ENCODE measurements at places on chromosomes 7 and 10.

GRCh38 chr10:132859084-132859855 is 73.3 kb upstream of the NKX6-2 start:
- no peak for DNase-seq
- no peak overlapping the region for H3K4me3 ChIP-seq
- no peaks in the 10 kb centered on the region for H3K27me3 ChIP-seq
- H3K36me3 ChIP-seq: no peaks in the 10 kb centered on the region
- H3K4me1 ChIP-seq: no peaks in the 10 kb centered on the region

GRCh38 chr10:14408139-14408538 is 77.4 kb upstream of the FRMD4A start:
- DNase-seq: no peak
- H3K27me3 ChIP-seq: no peaks in the 10 kb centered on the region
- no peak overlapping the region for H3K4me3 ChIP-seq
- no peak overlapping the region for H3K27ac ChIP-seq
- no peaks in the 10 kb centered on the region for H3K36me3 ChIP-seq
- no peaks in the 10 kb centered on the region for H3K4me1 ChIP-seq

GRCh38 chr10:99534939-99535763 is 2.4 kb downstream of the NKX2-3 start:
- no peak overlapping the region for H3K4me3 ChIP-seq
- peak; percentile 59 for DNase-seq
- H3K36me3 ChIP-seq: no peaks in the 10 kb centered on the region
- H3K27me3 ChIP-seq: peaks cover 78% of the 10 kb centered on the region

DNA sequence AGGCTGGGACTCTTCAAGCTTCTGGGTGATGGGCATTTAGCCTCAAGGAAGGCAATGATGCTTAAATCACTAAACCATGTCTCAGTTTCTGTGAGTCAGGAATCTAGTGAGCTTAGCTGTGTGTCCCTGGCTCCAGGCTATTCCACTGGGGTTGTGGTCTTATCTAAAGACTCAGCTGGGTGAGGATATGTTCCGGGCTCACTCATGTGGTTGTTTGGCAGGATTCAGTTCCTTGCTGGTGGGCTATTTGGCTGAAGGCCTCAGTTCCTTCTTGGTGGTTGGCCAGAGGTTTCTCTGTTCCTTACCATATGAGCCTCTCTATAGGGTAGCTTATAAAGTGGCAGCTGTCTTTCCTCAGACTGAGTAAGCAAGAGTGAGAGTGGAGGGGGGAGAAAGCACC is 12.0 kb downstream of the EVX1 start:
- H3K36me3 ChIP-seq: no peaks in the 10 kb centered on the region
- H3K4me3 ChIP-seq: no peak overlapping the region
- H3K27ac ChIP-seq: no peak overlapping the region
- no peak for DNase-seq
- H3K4me1 ChIP-seq: no peaks in the 10 kb centered on the region
- H3K27me3 ChIP-seq: peaks cover 52% of the 10 kb centered on the region

- no peaks in the 10 kb centered on the region for H3K36me3 ChIP-seq
- H3K27me3 ChIP-seq: no peaks in the 10 kb centered on the region
- no peak for DNase-seq
- H3K4me1 ChIP-seq: peaks cover 4% of the 10 kb centered on the region
- H3K4me3 ChIP-seq: no peak overlapping the region
Observed at GRCh38 chr7:92799446-92800211, 36.7 kb downstream of the CDK6 start.

GRCh38 chr10:58291538-58292174 is 22.7 kb downstream of the CISD1 start:
- DNase-seq: peak; percentile 39
- H3K4me1 ChIP-seq: peaks cover 3% of the 10 kb centered on the region
- H3K4me3 ChIP-seq: no peak overlapping the region
- H3K27ac ChIP-seq: no peak overlapping the region
- no peaks in the 10 kb centered on the region for H3K27me3 ChIP-seq

- H3K4me3 ChIP-seq: no peak overlapping the region
- no peak for DNase-seq
- no peak overlapping the region for H3K27ac ChIP-seq
- no peaks in the 10 kb centered on the region for H3K36me3 ChIP-seq
- H3K4me1 ChIP-seq: peaks cover 2% of the 10 kb centered on the region
- H3K27me3 ChIP-seq: no peaks in the 10 kb centered on the region
Observed at GRCh38 chr10:102635377-102635776, 8.9 kb upstream of the TRIM8 start.

GRCh38 chr10:58435297-58435985 is 50.2 kb downstream of the TFAM start:
- DNase-seq: peak; percentile 59
- peaks cover 5% of the 10 kb centered on the region for H3K4me1 ChIP-seq
- H3K4me3 ChIP-seq: no peak overlapping the region
- H3K36me3 ChIP-seq: no peaks in the 10 kb centered on the region

DNA sequence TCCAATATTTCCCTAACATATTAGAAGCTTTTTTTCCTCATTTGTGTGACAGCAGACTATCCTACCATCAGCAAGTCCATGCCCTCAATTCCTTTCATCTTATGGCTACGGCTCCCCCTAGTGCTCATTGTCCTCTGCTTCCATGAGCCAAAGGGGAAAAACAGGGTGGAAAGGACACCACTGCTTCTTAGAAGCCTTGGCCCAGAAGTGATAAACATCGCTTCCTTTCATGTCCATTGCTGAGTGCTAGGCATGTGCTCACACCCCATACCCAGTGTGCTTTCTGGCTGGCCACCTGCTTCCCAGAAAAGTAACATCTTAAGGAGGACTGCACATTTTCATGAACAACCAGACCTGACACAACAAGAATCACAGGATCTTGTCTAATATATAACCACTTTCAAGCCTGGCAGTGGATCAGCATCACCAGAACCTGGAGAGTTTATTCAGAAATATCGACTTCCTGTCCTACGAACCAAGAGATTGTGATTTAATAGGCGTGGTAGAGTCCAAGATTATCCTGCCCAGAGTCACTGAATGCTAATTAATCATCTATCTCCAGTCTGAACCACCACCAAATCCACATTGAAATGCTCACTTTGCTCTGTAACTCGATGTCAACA is 650.5 kb upstream of the SORCS1 start:
- no peak overlapping the region for H3K4me3 ChIP-seq
- H3K36me3 ChIP-seq: no peaks in the 10 kb centered on the region
- peak; percentile 77 for DNase-seq
- H3K27ac ChIP-seq: no peak overlapping the region
- H3K4me1 ChIP-seq: peaks cover 3% of the 10 kb centered on the region

DNA sequence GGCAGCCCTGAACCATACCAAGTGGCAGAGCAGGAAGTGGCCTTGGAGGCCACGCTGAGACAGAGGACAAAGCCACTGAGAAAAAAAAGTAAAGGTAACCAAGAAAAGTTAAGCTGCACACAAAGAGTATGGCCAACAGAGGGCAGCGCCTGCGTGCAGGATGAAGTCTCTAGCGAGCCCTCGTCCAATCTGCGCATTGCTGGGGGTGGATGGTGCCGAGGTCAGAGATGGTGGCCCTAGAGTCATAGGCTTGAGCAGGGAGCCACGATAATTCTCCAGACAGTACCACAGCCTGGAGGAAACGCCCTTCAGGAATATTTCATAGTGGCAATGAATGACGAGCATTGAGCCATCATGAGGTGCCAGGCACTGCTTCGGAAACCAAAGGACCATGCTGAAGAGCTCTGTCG is 9.7 kb downstream of the ATP6V0E2 start:
- H3K4me3 ChIP-seq: no peak overlapping the region
- DNase-seq: peak; percentile 69
- H3K4me1 ChIP-seq: no peaks in the 10 kb centered on the region
- H3K36me3 ChIP-seq: no peaks in the 10 kb centered on the region
- no peaks in the 10 kb centered on the region for H3K27me3 ChIP-seq

- H3K36me3 ChIP-seq: no peaks in the 10 kb centered on the region
- H3K27ac ChIP-seq: no peak overlapping the region
- no peak overlapping the region for H3K4me3 ChIP-seq
- H3K27me3 ChIP-seq: no peaks in the 10 kb centered on the region
- H3K4me1 ChIP-seq: no peaks in the 10 kb centered on the region
Observed at GRCh38 chr10:72068901-72069446, 19.4 kb downstream of the SPOCK2 start.

- no peak overlapping the region for H3K27ac ChIP-seq
- no peaks in the 10 kb centered on the region for H3K27me3 ChIP-seq
- DNase-seq: no peak
- H3K36me3 ChIP-seq: no peaks in the 10 kb centered on the region
- H3K4me1 ChIP-seq: no peaks in the 10 kb centered on the region
Observed at GRCh38 chr10:14860791-14861190, 17.9 kb upstream of the SUV39H2 start.

DNA sequence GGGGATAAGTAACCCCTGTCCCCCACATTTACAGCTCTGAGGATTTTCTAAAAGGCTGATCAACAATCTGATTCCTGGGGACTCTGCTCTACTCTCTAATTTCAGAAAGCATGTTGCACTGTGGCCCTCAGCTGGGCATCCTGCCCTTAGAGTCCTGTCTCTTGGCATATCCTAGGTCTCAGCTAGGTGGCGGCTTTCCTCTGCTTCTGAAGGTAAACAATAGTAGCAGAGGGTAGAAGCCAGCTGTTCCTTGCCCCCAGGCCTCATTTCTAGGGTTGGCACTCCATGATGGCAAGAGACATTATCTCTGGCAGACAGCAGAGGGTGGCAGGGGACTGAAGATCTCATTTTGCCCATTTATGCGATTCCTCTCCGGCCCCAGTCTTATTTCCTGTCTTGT is 77.0 kb downstream of the ADCYAP1R1 start:
- no peak overlapping the region for H3K27ac ChIP-seq
- H3K4me3 ChIP-seq: no peak overlapping the region
- H3K36me3 ChIP-seq: no peaks in the 10 kb centered on the region
- H3K4me1 ChIP-seq: no peaks in the 10 kb centered on the region
- DNase-seq: no peak

GRCh38 chr10:594584-595270 is 94.7 kb downstream of the DIP2C start:
- no peak overlapping the region for H3K27ac ChIP-seq
- H3K4me3 ChIP-seq: no peak overlapping the region
- H3K4me1 ChIP-seq: peaks cover 5% of the 10 kb centered on the region

GRCh38 chr7:135801877-135802276 is 53.3 kb upstream of the FAM180A start:
- H3K27me3 ChIP-seq: no peaks in the 10 kb centered on the region
- no peaks in the 10 kb centered on the region for H3K36me3 ChIP-seq
- no peak overlapping the region for H3K27ac ChIP-seq
- H3K4me1 ChIP-seq: peaks cover 4% of the 10 kb centered on the region
- no peak for DNase-seq
- H3K4me3 ChIP-seq: no peak overlapping the region

GRCh38 chr10:73209705-73210104 is 37.4 kb downstream of the DNAJC9 start:
- DNase-seq: peak; percentile 27
- H3K4me3 ChIP-seq: no peak overlapping the region
- H3K27me3 ChIP-seq: no peaks in the 10 kb centered on the region
- H3K4me1 ChIP-seq: no peaks in the 10 kb centered on the region

- H3K4me3 ChIP-seq: no peak overlapping the region
- peak; percentile 48 for DNase-seq
- H3K4me1 ChIP-seq: no peaks in the 10 kb centered on the region
- peaks cover 6% of the 10 kb centered on the region for H3K36me3 ChIP-seq
- H3K27ac ChIP-seq: no peak overlapping the region
Observed at GRCh38 chr7:50674896-50675835, 107.5 kb downstream of the GRB10 start.

DNA sequence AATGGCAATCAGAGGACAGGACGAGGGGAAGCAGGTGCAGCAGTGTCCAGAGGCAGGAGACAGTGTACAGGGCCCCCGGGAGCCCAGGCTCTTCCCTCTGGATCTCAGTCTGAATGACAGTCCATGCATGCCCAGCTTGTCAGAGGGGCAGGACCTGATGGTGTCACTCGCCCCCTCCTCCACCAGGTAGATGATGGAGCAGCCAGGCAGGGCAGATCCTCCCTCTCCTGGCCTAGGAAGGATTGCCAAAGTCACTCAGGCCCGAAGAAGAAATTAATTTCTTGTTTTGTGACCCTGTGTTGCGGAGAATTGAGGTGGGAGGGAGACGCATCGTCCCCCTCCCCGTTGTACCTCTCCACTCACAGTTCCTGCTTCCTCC is 4.0 kb downstream of the VSTM4 start:
- H3K4me1 ChIP-seq: peaks cover 12% of the 10 kb centered on the region
- no peak for DNase-seq
- H3K27me3 ChIP-seq: no peaks in the 10 kb centered on the region

DNA sequence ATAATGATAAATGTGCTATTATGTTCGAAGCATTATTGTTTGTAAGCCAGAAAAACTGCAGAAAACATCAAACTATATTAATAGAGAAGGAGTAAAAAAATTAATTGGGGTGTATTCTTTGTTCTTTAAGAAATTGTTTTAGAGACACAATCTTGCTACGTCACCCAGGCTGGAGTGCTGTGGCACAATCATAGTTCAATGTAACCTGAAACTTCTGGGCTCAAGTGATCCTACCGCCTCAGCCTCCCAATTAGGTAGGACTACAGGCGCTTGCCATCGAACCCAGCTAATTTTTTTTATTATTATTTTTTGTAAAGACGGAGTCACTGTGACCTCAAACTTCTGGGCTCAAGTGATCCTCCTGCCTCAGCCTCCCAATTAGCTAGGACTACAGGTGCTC is 1138.6 kb downstream of the GATA3 start:
- H3K27me3 ChIP-seq: no peaks in the 10 kb centered on the region
- H3K36me3 ChIP-seq: no peaks in the 10 kb centered on the region
- H3K4me1 ChIP-seq: no peaks in the 10 kb centered on the region
- no peak for DNase-seq

- DNase-seq: no peak
- H3K36me3 ChIP-seq: no peaks in the 10 kb centered on the region
- H3K27ac ChIP-seq: no peak overlapping the region
- H3K4me1 ChIP-seq: no peaks in the 10 kb centered on the region
- no peaks in the 10 kb centered on the region for H3K27me3 ChIP-seq
Observed at GRCh38 chr7:120064565-120064964, 208.4 kb upstream of the KCND2 start.

DNA sequence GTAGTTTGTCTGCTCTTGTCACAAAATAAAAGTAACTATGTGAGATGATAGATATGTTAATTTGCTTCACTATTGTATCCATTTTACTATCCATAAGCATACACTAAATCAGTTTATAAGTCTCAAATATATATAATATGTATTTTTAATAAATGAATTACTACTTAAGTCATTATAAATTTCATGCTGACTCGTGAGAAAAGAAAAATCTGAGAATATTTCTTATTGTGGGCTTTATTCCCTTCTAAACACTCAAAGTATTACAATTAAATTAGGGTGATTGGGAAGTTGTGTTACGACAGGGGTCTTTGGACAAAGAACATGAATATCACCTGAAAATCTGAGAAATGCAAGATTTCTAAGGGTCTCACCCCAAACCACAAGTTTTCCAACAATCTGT is 48.7 kb upstream of the RELN start:
- no peaks in the 10 kb centered on the region for H3K4me1 ChIP-seq
- no peak overlapping the region for H3K4me3 ChIP-seq
- no peak for DNase-seq

- DNase-seq: no peak
- H3K36me3 ChIP-seq: no peaks in the 10 kb centered on the region
- H3K4me3 ChIP-seq: no peak overlapping the region
- no peak overlapping the region for H3K27ac ChIP-seq
Observed at GRCh38 chr7:116290740-116291139, 80.4 kb downstream of the TES start.
